ENCODE measurements at places on chromosomes 11 and 22.

GRCh38 chr11:126607776-126608541, 252.5 kb downstream of the ST3GAL4 start:
- H3K4me3 ChIP-seq = no peak overlapping the region
- no peaks in the 10 kb centered on the region for H3K36me3 ChIP-seq
- no peaks in the 10 kb centered on the region for H3K4me1 ChIP-seq
- peaks cover 63% of the 10 kb centered on the region for H3K27me3 ChIP-seq
- DNase-seq = no peak
- no peak overlapping the region for H3K27ac ChIP-seq

GRCh38 chr11:27471589-27472397, 797 bp downstream of the LGR4 start:
- peak overlapping the region; percentile 92 for H3K4me3 ChIP-seq
- peak; percentile 77 for DNase-seq
- H3K27ac ChIP-seq = peak overlapping the region; percentile 86
- peaks cover 41% of the 10 kb centered on the region for H3K4me1 ChIP-seq
- H3K27me3 ChIP-seq = no peaks in the 10 kb centered on the region

DNA sequence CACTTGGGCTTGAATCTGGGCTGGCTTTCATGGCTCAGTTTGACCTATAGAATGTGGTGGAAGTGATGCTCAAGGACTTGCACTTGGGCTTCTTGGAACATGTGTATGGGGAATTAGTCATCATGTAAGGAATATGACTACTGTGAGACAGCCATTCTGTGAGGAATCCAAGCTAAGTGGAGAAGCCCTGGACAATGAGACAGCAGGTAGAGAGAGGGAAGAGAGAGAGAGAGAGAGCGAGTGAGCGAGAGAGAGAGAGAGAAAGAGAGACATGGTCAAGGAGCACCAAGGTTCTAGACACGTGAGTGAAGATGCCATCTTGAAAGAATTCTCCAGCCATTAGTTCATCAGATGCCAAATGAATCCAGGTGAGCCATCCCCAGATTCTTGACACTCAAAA, 261.6 kb upstream of the SORL1-AS1 start:
- no peak overlapping the region for H3K27ac ChIP-seq
- H3K4me1 ChIP-seq = no peaks in the 10 kb centered on the region
- no peaks in the 10 kb centered on the region for H3K36me3 ChIP-seq
- no peaks in the 10 kb centered on the region for H3K27me3 ChIP-seq

GRCh38 chr22:34334893-34335292, 414.6 kb upstream of the LARGE1 start:
- H3K27ac ChIP-seq = no peak overlapping the region
- no peaks in the 10 kb centered on the region for H3K36me3 ChIP-seq
- no peak overlapping the region for H3K4me3 ChIP-seq

GRCh38 chr11:84522331-84522730, 1104.8 kb downstream of the DLG2 start:
- no peaks in the 10 kb centered on the region for H3K36me3 ChIP-seq
- H3K27me3 ChIP-seq = no peaks in the 10 kb centered on the region
- H3K27ac ChIP-seq = no peak overlapping the region
- DNase-seq = no peak
- H3K4me1 ChIP-seq = no peaks in the 10 kb centered on the region
- no peak overlapping the region for H3K4me3 ChIP-seq

All from stomach (tissue), 19 donors.